ENCODE measurements at places on chromosomes 7 and 10. TPM values are rescaled to one million over a fixed set of nuclear protein-coding genes. Genes with fewer than 3 reads are reported as not detected.

DNA sequence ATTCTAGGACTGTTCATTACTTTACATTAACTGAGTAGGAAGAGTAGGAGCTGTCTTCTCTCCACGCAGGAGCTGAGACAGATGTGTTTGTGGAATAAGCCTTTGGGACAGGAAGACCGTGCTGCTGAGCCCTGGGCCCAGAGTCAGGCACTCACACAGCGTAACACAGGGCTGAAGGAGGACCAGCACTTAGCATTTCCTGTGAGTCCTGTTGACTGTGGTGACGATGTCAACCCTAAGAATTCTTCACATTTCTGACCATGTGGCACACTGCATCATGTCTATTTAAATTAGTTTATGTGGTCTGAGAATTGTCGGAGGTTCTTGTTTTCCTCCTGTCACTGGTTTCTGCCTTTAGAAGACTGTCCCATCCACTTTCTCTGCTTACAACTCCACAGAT lies 117.2 kb downstream of the PIP4K2A start:
- DNase-seq = no peak

- DNase-seq = no peak
Measured at GRCh38 chr7:111108496-111108895, 17.6 kb downstream of the LRRN3 start.

Gene CFAP69
- 0.88 TPM for total RNA-seq

Gene C10orf67
- not detected for total RNA-seq

GRCh38 chr7:94972296-94972695 lies 64.9 kb downstream of the PPP1R9A start:
- DNase-seq = peak; percentile 9

Gene WDFY4
- 0.41 TPM for total RNA-seq

GRCh38 chr10:94493463-94493862 lies 52.1 kb upstream of the HELLS start:
- no peak for DNase-seq

DNA sequence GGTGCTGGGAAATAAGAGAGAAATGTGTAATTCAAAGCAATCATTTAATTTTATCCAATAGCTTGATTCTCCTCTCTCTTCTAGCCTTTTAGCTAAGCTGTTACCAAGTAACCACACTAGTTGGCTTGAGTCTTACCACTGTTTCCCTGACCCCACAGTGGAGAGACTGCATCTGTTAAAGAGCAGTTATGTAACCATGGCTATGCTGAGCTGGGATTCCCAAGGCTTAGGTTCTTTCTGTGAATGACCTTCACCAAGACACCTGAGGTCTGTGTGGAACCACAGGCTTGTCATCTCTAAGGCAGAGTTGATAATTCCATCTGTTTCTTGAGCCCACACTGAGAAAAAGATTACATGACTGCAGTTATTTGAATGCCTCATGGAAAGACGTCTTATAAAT lies 47.7 kb upstream of the ATRNL1 start:
- DNase-seq = no peak

DNA sequence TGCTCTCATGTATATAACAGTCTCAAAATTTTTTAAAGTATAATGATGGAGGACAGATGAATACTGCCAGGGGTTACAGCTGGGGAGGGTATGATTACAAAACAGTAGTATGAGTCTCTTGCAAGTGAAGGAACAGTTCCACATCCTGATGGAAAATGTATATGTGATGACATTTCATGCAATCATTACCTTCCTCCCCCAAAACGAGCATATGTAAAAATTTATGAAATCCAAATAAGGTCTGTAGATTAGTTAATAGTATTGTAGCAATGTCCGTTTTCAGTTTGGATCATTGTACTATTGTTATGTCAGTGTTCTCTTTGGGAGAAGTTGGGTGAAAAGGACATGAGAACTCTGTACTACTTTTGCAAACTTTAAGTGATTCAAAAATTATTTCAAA lies 38.0 kb downstream of the DRGX start:
- no peak for DNase-seq
